ENCODE measurements at places on chromosomes 2 and 18.

DNA sequence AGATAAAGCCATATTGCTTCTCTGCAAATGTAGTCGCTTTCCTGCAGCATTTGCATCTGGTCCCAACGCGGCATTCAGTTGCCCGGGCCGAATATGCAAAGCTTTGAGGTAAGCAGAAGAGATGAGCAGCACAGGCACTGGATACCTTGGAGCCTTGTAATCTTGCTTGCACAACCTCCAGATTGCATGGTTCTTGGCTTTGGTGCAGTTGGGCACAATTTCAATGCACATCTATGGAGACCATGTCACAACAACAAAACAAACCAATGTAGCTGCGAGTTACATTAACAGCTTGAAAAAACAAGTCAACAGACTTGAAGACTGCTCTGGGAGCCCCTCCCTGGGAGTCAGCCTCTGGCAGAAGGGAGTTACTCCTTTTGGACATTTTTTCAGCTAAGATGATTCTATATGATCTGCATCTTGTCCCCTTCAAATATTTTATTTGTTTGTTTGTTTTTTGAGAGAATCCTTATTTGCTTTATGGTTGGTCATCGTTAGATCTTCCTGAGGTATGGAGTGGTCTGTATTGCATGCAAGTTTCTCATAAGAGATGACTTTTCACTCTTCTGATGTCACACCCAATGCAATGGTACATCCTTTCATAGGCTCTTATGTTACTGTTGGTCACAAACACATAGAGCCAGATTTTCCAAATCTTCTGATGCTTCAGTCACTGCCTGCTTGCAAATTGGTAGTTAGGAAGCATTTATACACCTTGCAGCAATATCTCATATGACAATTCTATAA, 113.5 kb downstream of the EFEMP1 start:
- DNase-seq: no peak

GRCh38 chr2:211077216-211077767, 520.9 kb downstream of the CPS1 start:
- DNase-seq: no peak

GRCh38 chr2:234146087-234146826, 95.8 kb downstream of the SPP2 start:
- DNase-seq: peak; percentile 97

DNA sequence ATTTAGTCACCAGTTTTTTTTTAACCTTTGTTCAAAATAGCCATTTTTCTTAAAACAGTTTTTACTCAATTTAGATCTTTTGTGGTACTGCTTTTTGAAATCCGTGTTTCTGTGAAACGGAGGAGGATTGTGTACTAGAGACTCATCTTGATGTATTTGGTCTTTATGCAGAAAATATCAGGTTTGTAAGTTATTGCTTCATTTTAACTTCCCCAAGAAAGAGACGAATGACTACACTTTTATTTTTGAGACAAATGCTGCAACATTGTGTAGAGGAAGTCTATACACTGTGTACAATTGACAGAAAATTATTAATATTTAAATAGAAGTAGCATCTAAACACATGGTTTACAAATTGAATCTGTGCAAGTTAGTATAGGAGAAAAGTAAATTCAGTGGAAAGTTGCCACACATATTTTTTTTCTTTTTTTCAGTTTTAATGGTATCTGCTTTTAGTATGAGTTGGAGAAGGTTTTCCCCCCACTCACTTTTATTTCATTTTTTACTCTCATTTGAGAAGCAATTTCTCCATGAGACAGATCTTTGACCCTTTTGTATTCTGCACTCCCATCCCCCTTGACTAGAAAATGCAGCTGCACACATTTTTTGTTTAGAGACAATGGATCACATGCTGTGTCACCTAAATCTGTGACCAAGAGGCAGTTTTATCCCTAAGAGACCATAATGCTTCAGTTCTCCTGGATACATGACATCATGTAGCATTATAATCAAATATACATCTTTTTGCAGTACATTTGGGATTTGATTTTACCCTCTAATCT, 200.8 kb upstream of the STON1 start:
- no peak for DNase-seq

GRCh38 chr2:208319391-208319790, 53.3 kb downstream of the PIKFYVE start:
- DNase-seq: peak; percentile 35

- no peak for DNase-seq
Measured at GRCh38 chr2:43194121-43194869, 32.1 kb downstream of the ZFP36L2 start.

DNA sequence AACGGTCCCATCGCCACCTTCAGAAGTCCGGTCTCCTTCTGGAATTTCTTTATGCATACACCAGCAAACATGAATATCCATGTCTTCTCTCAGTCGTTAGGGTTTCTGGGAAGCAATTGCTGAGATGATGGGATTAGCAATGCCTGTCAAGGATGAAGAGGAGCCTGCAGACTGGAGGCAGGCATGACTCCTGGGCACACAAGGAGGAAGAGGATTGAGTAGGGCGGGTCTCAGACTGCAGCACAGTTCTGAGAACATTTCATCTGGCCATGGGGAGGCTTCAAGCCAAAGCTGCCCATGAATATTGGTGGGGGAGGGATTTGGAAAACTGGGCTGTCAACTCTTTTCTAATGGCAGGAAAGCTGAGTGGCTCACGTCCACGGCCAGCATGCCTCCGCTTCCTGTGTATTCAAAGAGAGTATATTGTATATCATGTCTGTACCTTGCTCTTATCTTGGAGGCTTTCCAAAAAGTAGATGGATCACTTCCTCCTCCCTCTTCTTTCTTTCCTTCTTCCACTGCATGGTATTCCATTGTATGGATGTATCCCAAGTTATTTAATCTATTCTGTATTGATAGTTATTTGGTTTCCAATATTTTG, 24.5 kb downstream of the MC2R start:
- no peak for DNase-seq

DNA sequence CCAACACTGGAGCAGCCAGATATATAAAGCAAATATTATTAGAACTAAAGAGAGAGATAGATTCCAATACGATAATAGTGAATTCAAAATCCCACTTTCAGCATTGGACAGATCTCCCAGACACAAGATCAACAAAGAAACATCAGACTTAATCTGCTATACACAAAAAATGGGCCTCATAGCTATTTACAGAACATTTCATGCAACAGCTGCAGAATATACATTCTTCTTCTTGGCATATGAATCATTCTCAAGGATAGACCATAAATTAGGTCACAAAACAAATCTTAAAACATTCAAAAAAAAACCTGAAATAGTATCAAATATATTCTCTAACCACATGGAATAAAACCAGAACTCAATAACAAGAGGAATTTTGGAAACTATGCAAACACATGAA, 23.8 kb upstream of the BAZ2B start:
- peak; percentile 35 for DNase-seq

GRCh38 chr2:206876216-206876860, 63.0 kb upstream of the CPO start:
- DNase-seq: no peak

- DNase-seq: no peak
Measured at GRCh38 chr2:191243154-191243553, 2.0 kb upstream of the MYO1B start.

DNA sequence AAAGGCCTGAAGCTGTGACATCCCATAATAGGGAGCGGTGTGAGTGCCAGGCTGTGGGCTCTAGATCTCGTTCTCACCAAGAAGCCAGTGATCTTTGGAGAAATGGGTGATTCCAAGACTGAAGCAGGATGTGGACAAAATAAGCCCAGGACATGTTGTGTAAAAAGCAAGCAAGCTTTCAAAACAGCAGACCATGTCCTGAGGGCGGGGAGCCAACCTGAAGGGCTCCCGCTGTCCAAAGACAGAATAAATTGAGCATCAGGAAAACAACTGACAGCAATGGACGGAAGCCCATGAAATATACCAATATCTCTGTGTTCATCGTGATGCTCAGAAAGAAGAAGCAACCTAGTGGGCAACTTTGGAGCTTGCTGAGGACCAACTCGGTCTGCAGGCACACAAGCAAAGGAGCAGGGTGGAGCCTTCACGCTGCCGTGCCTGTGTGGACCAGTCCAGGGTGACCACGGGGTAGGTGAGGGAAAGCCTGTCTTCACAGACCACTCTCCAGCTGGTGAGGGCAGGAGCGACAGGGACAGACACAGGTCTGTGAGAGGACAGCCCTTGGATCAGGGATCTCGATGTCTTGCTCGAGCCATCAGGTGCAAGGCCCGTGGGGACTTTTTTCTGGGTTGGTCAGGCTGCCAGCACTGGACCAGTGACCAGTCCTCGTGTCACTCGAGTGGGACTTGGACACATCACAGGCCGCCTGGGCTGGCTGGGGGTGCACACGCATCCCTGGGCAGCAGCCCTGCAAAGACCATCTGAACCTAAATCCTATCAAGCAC, 21.5 kb downstream of the MTERF4 start:
- DNase-seq: no peak

DNA sequence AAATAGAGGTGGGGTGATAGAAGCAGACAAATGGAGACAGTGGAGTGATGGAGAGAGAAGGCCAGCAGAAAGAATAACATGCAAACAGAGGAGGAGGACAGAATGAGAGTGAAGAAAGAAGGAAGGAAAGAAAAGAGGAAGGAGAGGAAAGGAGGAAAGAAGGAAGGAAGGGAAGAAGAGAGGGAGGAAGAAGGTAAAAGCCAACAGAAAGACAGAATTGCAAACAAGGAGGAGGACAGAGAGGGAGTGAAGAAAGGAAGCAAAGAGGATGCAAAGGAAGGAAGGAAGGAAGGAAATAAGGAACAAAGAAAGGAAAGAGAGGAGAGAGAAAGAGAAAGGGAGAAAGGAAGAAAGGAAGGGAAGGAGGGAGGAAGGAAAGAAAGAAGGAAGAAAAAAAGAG, 444.0 kb downstream of the IRS1 start:
- DNase-seq: no peak

DNA sequence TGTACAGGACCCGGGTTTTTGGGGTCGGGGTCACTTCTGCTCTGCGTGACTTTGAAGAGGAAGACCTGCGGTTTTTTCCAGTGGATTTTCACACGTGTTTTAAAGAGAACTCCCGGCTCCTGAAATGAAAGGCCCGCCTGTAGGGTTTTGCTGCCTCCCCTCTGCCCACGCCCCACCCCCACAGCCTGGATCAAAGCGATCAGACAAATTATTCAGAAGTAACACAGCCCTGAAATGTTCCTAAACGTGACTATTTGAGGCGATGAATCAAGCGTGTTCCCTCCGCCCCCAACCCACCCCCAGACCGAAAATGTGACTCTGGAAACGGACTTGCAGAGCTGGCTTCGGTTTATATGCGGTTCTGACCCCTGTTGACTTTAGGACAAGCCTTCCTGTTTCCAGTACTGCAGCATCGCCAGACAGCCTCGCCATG, 28.7 kb upstream of the SMIM21 start:
- no peak for DNase-seq

- DNase-seq: no peak
Measured at GRCh38 chr2:105113616-105114291, 75.9 kb downstream of the MRPS9 start.

GRCh38 chr2:24105816-24106215, 17.3 kb downstream of the PFN4 start:
- DNase-seq: no peak

DNA sequence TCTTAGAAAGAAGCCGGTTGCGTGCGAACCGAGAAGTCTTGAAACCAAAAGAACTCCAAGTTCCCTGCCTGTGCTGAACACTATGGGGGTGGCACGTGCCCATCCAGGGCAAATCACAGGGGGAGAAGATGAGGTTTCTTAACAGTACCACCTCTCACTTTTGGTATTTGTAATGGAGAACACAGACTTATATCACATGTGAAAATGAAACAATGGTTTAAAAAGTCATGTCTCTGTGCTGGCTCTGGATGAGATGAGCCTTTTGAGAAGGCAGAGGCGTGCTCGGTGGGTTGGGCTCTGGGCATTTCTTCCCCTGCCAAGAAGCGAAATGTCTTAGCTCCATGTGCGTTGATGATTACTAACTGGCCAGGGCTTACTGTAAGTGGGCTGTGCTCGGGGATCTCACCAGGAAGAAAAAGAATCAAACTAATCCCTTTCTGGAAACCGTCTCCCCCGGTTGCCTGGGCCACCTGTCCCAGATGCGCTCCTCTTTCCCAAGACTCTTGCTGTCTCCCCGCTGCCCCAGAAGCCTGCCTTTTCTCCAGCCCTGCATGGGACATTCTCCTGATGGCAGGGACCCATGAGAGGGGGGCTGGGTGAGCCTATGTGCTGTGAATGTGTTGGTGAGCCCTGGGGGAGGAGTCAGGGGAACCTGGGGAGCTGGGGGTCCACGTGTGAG, 252.9 kb downstream of the PRKCE start:
- DNase-seq: peak; percentile 31

Measured in astrocyte (in vitro differentiated cells and primary cell).